PC-9 (cell line): ENCODE measurements at places on chromosomes 7 and 10. TPM values are rescaled to one million over a fixed set of nuclear protein-coding genes. Genes with fewer than 3 reads are reported as not detected.
A peak's percentile ranks its signal among the peaks of the same experiment; 100 is the strongest.

FLNC gene
- 75.5 and 96.6 TPM in 2 replicates for total RNA-seq

DNA sequence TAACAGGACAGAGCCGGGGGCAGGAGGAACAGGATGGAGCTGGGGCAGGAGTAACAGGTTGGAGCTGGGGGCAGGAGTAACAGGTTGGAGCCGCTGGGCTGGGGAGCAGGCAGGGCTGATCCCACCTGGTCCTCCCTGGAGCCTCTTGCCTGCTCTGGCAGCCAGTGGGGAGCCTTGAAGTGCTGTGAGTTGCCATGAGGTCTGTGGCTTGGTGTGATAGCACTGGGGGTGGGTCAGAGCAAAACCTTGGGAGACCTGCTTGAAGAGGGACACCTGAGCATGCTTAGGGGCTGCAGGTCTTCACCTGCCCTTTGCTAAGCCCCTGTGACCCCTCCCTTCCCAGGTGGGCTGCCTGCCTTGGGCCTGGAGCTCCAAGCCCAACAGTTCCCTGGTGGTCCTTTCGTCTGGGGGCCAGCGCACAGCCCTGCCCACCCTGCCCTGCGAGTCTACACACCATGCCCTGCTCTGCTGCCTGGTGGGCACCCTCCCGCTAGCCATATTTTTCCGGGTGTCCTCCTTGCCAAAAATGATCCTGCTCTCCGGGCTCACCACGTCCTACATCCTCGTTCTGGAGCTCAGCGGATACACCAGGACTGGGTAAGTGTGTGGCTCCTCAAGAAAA is 111.6 kb downstream of the ADCY1 start:
- no peak for DNase-seq
- H3K27me3 ChIP-seq = peaks cover 82% of the 10 kb centered on the region
- H3K4me1 ChIP-seq = no peaks in the 10 kb centered on the region
- H3K27ac ChIP-seq = no peak overlapping the region
- H3K4me3 ChIP-seq = no peak overlapping the region

DNA sequence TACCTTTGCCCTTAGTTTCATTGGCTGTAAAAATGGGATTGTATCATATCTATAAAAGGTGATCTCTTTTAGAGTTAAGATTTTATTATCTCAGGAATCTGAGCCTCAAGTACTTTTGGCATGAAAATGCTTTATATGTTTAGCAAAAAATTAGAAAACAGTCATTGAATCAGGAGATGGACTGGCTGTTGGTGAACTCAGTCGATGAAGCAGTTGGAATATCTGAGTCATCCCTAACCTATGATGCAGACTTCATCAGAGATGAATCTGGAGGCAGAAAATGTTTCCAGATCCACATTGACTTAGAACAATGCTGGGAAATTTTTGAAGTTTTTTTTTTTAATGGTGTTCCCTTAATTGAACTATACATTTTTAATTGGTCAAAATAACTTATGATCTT is 228.5 kb downstream of the SLC25A13 start:
- peaks cover 12% of the 10 kb centered on the region for H3K4me1 ChIP-seq
- DNase-seq = no peak
- H3K27ac ChIP-seq = no peak overlapping the region
- no peaks in the 10 kb centered on the region for H3K27me3 ChIP-seq
- no peak overlapping the region for H3K4me3 ChIP-seq

DNA sequence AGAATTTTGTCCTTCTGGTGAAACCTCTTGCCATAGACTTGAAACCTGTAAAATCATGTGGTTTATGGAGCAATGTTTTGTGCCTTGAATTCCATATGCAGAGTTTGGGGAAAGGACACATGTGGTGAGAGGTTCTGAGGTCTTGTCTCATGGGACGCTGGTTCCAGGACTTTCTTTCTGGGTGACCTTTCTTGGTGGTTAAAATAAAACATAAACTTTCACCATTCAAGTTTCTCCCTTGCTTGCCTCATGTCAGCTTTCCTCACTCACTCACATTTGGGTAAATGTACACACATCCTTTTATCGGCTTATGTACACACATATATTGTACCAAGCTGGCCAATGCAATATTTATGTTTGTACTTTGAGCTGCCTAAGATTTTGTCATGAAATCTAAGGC is 144.9 kb upstream of the CELF2 start:
- H3K4me1 ChIP-seq = no peaks in the 10 kb centered on the region
- no peak overlapping the region for H3K27ac ChIP-seq
- H3K27me3 ChIP-seq = no peaks in the 10 kb centered on the region
- H3K4me3 ChIP-seq = no peak overlapping the region
- DNase-seq = no peak
- no peaks in the 10 kb centered on the region for H3K36me3 ChIP-seq

GRCh38 chr7:108004220-108005142 is 1.5 kb upstream of the LAMB1 start:
- no peak for DNase-seq
- no peak overlapping the region for H3K27ac ChIP-seq
- H3K27me3 ChIP-seq = no peaks in the 10 kb centered on the region

DNA sequence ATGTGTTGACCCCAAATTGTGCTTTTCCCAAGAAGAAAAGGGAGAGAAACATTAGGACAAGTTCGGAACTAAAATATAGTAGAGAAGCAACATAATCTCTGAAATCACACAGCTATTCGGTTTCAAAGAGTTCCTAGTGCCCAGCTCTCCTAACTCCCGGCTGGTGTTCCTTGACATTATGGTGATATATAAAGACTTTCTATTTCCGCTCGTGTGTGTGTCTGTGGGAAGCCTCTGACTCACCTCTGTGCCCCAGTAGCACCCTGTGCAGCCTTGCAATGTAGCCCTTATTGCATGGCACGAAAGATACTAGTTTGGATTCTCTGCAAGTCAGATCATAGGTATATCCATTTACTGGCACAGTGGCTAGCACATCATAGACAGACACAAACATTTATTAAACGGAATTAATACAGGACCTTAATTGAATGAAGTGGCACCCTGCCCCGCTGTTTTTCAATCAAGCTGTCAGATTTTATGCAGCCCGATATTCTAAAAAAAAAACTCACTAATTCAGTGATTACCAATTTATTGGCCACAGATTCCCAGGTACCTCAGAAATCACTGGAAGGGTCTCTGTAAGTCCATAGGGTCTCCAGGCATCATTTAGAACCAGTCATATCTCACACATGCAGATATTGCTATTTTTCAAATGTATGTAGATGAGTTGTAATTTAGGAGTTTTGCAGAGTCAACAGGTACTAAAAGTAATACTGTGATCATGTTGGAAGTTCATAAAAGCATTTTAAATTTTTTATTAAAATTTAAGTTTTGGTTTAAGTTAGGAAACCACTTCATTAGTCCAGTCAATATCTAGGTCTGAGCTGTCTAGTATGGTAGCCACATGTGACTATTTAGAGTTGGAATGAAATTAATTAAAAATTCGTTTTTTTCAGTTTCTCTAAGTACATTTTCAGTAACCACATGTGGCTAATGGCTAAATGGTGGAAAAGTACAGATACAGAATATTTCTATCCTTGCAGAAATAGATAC is 43.3 kb downstream of the SFTPD start:
- peaks cover 14% of the 10 kb centered on the region; the same call in 1 of the 2 replicates for H3K27me3 ChIP-seq
- DNase-seq = peak; percentile 12
- no peaks in the 10 kb centered on the region for H3K36me3 ChIP-seq
- peak overlapping the region; percentile 80 for H3K4me3 ChIP-seq
- no peak overlapping the region for H3K27ac ChIP-seq
- peaks cover 8% of the 10 kb centered on the region for H3K4me1 ChIP-seq

DNA sequence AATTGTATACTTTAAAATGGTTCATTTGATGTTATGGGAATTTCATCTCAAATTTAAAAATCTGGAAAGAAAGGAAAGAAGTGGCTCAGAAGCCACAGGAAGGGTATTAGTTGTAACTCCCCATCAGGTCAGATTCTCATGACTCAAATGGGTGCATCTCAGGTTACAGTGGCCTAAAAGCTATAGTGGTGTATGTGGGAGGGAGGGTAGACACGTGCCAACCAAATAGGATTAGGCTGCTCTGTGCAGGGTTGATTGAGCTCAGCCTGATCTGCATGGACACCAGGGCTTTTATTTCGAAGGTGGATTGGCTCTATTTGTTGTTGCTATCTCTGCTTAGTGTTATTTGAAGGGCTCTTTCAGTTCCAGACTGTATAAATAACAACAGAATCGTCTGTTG is 121.5 kb upstream of the PRR15 start:
- H3K27me3 ChIP-seq = no peaks in the 10 kb centered on the region
- peak; percentile 63 for DNase-seq
- no peak overlapping the region for H3K27ac ChIP-seq
- peaks cover 23% of the 10 kb centered on the region for H3K4me1 ChIP-seq
